ENCODE measurements at places on chromosomes 7 and 10.

- DNase-seq, result no peak
Measured at GRCh38 chr10:121694966-121695643, 96.9 kb upstream of the FGFR2 start.

DNA sequence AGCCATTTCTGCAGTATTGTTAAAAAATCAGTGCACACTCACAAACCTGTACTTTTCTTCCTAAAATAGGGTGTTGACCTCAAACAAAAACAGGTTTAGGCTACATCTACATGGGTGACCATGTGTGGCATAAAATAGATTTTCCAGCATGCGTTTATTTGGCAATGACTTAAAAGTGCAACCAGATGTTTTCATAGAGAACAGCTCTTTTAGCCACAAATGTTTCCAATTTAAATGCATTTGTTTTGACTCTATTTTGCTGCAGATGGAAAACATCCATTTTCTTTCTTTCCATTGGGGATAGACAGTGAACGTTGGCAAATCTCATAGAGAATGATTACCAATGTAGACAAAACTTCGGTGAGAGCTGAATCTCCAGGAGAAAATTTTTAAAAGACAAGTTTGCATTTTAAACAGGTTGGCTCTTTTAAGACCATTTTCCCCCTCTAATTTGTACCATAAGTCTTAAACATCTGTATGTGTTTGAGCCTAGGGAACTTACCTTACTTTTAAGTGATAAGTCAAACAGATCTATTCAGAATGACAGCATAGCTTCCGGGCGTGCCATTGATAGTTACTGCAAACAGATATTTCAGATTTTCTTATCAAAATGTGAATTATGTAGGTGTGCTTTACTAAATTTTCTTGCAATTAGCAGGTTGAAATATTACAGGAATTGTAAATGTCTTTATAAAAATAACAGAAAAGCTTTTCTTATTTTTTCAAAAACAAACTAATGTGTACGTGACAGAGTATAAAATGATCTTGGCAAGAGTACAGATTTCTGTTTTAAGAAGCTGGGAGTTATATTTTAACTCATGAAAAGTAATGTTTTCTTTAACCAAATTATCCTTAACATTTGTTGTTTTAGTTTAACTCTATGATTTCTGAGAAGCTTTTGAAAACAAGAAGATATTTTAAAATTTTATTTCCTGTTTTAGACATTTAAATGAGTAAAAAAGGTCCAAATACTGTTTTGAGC lies 144.9 kb downstream of the HGF start:
- DNase-seq, result no peak

DNA sequence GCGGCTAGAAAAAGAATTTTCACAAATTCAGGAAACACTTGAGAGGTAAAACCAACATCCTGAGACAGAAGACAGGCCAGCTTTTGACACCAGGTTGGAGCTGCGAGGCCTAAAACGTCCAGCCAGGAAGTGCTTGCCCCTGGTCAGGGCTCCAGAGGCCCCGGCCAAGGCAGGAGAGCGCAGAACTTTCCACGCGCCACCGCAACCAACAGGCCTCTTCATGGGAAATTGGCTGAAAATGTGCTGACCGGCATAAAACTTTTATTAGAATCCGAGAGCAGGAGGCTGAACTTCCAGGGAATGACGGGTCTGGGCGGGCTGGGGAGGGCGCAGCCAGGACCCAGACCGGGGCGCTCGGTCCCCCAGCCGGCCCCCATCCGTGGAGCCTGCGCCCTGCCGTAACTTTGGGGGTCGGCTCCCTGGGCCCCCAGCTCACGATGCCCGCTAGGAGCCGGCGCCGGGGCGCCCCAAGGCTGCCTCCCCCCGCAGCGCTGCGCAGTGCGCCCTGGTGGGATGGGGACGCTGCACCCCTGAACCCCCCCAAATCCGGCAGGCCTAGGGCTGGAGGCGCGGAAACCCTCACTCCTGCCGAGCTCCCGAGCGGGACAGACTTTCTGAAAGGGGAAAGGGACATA lies 414.0 kb upstream of the MKI67 start:
- DNase-seq, result no peak

DNA sequence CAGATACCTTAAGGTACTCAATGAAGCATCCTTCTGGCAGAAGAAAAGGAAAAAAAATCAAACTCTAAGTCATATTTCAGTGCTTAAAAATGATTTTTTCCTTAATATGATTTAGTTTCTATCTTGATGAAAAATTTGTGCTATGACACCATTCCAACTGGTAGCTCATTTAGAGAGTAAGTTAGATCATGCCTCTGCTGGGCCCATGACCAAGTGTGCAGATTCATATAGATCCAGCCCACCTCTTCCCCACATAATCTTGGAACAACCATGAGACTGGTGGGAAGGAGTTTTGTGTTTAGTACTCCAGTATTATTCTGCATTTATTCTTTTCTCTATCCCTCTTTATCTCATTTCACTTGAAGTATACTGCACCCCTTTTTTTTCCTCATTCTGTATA lies 908.3 kb downstream of the KCNMA1 start:
- no peak for DNase-seq

GRCh38 chr10:126006906-126007305 lies 110.5 kb downstream of the FANK1 start:
- DNase-seq, result no peak

DNA sequence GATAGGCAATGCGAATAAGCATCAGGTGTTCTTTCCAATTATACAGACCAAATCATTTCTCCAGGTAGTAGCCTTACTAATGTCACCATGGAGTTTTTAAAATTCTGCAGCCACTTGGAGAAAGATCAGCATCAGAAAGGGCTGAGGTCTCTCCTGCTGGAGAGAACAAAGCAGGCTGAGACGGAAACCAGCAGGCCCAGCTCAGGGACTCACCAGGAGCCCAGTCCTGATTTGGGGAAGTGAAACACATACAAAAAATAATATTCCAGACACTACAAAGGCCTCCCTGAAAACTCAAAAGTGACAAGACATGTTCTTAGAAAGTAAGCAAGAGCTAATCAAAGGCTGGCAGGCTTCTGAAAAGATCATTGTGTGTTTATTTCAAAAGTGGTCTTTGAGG lies 207.1 kb upstream of the GHITM start:
- DNase-seq, result no peak

DNA sequence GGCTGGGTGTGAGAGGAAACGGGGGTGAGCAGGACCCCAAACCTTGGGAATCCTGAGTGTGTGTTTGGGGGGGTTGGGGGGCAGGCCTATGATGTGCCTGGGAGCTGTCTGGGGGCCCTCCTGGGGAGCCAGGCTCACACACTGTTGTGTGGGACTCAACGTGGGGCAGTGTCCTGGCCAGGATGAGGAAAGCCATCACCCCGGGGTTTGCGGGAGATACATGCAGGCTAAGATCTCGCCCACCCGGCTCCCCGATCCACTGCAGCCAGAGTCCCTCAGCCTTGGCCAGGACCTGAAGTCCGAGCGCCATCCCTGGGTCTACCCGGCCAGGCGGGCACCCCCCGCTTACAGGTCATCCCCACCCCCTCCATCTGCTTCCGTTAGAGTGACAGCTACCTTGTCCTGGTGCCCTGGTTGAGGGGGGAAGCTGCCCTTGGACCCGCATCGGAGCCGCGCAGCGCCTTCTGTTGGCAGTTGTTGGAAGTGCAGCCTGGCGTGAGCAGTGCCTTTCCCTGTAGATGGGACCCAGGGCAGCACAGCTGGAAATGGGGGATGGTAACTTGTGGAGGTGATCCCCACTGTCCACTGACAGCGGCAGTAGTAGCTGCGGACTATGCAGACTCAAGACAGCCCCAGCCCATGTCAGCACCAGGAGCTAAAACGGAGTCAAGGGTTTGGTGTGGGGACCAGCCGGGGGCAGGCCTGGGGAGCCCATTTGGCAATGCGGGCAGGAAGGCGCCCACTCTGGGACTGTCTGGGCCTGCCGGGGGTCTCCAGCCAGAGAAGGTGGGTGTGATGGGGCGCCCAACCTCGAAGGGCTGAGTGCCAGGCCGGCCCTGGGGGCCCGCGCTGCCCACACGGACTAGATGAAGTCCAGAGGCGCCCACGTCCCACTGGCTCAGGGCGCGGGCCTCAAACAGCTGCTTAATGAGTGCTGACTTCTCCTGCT lies 885.6 kb upstream of the ZNF722 start:
- no peak for DNase-seq

- DNase-seq, result no peak
Measured at GRCh38 chr10:79346388-79347225, 662 bp upstream of the PPIF start.

DNA sequence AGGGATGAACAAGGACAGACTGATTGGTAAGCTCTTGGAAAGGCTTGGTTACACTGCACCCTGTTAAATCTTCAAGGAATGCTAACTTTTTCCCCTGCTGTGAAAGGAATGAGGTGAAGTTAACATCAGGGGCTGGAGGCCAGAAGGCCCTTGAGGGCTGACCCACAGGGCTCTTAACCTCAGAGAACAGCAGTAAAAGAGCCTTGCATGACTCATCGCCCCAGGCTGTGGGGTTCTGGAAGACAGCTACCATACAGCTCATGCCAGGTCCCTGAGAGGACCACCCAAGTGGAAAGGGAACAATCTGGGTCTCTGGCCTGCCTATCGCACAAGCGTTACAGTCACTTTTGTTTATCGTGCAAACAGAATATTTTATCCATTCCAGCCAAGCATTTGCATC lies 54.4 kb downstream of the CYP2C9 start:
- no peak for DNase-seq

DNA sequence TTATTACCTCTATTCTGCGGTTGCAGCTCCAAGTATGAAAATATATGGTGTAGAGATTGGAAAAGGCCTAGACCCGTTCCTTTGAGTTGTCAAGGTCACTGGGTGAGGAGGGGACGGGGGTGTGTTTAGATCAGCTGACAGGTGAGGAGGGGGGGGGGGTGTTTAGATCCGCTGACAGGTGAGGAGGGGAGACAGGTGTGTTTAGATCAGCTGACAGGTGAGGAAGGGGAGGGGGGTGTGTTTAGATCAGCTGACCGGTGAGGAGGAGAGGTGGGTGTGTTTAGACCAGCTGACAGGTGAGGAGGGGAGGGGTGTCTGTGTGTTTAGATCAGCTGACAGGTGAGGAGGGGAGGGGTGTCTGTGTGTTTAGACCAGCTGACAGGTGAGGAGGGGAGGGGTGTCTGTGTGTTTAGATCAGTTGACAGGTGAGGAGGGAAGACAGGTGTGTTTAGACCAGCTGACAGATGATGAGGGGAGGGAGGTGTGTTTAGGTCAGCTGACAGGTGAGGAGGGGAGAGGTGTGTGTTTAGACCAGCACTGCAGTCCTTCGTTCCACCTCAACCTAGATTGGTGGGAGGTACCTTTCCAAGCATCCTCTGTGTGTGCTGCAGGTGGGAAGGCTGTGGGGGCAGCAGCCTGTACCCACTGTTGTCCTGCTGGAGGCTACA lies 655.0 kb upstream of the ADARB2 start:
- DNase-seq, result peak; percentile 26

DNA sequence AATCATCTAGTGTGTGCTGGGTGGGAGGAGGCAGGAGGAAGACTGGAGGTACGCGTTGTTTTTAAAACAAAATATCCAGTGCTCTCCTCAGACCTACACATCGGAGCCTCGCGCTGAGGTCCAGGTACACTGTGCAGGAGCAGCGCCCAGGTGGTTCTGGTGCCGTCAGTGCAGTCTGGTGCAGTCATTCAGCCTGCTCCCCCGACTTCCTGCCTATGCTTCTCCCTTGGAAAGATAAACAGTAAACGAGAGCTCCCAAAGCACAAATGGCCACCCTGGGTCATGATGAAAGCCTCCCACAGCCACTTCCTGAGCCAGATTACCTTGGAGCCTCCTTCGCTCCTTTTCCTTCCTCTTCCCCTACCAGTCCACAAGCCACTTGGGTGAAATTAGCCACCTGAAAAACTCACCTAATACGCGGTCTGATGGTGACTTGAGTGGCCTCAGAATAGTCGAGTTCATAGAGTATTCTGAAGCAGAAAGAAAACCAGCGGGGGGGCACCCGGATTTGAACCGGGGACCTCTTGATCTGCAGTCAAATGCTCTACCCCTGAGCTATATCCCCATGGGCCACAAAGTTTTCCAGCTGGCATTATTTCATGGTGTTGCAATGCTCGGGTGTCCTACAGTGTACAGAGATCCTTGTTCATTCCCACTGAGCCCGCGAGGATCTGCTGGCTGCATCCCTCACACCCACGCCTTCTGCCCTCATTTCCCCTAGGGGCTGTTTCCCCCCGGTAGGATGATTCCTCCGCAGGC lies 82.5 kb downstream of the ZNF467 start:
- DNase-seq, result peak; percentile 48

DNA sequence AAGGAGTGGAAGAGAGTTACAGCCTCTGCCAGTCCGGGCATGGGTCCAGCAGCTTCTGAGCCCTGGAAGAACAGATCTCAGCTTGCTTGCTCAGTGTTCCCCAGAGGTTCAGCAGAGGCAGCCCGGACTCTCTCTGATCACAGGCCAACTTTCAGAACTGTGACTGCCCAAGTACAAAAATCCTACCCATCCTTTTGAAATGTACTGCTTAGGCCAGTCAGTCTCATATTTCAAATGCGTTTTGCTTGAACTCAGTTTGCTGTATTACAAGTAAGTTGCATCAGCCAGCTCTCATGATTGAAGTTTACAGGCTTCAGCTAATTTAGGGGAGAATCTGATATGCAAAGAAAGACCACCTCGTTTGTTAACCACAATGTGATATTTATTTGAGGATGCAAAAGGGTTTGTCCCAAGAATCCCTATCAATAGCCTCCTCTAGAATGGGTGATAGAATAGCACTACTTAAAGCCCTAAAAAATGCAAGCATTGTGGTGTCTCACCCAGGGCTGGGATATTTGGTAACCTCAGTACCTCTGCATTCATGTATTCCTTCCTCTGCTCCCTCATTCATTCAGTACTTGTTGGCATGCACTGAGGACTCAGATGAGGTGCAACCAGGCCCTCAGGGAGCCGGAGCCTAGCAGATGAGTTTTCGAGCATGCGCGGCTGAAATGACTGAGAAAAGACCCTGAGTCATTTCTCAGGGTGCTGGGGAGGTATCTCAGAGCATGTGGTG lies 7.0 kb downstream of the AIMP2 start:
- peak; percentile 71 for DNase-seq

- peak; percentile 12 for DNase-seq
Measured at GRCh38 chr7:107152011-107152410, 16.8 kb upstream of the HBP1 start.

DNA sequence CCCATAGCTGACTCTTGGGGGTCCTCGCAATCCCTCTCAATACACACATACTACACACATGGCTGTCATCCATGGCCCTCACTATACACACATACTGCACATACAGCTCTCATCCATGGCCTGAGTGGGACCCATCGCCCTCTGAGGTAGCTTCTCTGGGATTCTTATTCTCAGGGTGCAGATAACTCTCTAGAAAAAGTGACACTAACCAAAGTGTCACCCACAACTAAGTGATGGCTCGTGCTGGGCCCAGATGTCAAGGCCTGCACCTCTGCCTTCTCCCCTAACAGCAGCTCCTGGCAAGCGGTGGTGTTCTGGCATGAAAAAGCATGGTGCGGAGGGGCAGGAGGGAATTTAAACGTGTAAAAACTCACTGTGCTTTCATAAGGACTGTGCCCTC lies 62.7 kb upstream of the ZPBP start:
- DNase-seq, result no peak

Measured in AG08396 (cell line).